Mesenchymal stem cell (in vitro differentiated cells and primary cell): ENCODE measurements at places on chromosomes 12 and 14.

GRCh38 chr12:59122784-59123183 is 202.5 kb upstream of the LRIG3 start:
- DNase-seq = no peak

DNA sequence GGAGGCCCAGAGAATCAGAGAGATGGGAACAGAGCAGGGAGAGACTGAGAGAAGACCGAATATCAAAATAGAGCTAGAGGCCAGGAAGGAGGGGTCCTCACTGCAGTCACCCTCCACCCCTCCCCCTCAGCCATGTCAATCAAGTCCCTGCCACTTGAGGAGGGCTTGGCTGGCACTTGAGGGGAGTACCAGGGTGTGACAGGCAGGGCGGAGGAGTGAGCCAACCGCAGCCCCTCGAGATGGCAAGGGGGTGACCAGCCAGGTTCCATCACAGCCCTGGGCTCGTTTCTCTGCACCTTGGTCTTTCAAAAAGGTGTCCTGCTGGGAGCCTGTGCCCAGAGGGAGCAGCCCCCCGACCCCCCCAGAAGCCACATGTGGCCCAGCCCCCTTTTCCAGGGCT is 4.2 kb downstream of the AQP5 start:
- DNase-seq = no peak

- DNase-seq = no peak
Measured at GRCh38 chr14:101174522-101174838, 271.0 kb upstream of the RTL1 start.

DNA sequence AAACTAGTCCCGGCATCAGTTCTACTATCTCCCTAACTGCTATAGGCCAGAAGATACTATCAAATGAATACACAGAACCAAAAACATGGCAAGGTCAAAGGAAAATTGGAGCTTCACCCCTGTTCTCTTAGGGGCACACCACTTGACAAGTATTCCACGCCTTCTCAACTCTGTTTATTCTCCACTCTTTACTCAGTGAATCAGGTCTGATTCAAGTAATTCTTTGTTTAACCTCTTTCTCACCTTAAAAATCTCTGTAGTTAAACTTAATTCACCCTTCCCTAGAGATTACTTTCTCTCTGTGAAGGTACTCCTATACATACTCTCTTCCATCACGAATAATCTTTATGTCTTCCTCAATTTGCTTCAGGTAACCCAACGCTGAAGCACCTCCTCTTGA is 248.9 kb downstream of the MED13L start:
- DNase-seq = no peak

DNA sequence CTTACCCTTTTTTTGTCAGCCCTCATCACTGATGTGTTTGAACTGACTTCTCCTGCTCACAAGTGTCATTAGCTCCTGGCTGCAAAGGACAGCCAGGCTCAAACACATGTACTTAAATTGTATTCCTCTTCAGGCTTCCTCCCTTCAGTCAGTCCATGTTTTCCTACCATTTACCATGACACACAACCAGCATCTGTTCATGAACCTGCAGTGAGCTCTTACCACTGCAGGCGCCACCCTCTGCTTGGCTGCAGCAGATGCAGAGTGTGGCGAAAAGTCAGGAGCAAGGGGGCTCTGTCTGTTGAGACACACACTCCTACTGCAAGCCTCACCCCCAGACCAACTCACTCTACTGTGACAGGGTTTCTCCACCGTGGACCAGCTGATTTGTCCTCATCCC is 70.2 kb downstream of the TSPAN11 start:
- DNase-seq = no peak
